ENCODE measurements at places on chromosomes 11 and 22. TPM values are rescaled to one million over a fixed set of nuclear protein-coding genes. Genes with fewer than 3 reads are reported as not detected.

DNA sequence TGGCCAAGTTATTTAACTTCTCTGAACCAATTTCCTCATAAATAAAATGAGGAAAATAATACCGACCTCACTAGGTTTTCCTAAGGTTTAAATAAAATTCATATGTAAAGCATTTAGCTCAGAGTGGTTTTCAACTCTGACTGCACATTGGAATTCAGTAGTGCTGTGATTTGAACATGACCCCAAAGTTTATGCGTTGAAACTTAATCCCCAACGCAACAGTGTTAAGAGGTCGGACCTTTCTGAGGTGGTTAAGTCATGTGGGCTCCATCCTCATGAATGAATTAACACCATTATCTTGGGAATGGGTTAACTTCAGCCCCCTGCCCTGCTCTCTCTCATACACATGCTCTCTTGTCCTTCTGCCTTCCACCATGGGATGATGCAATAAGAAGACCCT, 322.2 kb downstream of the AASDHPPT start:
- no peaks in the 10 kb centered on the region for H3K27me3 ChIP-seq
- H3K36me3 ChIP-seq, result no peaks in the 10 kb centered on the region
- no peak overlapping the region for H3K4me3 ChIP-seq
- no peak for DNase-seq
- no peak overlapping the region for H3K27ac ChIP-seq

DNA sequence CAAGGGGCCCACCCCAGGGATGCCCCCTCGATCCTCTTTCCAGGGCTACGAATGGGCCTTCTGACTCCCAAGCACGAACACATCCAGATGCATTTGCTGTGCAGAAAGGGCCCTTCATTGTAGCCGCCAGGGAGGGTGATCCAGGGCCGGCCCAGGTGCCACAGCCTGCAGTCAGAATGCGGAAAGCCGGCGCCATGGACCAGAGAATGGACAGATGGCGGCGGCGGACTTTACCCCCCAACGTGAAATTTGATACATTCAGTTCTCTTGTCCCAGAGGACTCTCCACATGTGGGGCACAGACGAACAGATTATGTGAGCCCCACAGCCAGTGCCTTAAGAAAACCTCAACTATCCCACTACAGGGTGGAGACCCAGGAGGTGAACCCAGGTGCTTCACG, 87.2 kb downstream of the KIAA1671 start:
- H3K27ac ChIP-seq, result no peak overlapping the region
- H3K4me1 ChIP-seq, result no peaks in the 10 kb centered on the region
- no peaks in the 10 kb centered on the region for H3K36me3 ChIP-seq

SCGB1D4 gene
- not detected for polyA plus RNA-seq

DNA sequence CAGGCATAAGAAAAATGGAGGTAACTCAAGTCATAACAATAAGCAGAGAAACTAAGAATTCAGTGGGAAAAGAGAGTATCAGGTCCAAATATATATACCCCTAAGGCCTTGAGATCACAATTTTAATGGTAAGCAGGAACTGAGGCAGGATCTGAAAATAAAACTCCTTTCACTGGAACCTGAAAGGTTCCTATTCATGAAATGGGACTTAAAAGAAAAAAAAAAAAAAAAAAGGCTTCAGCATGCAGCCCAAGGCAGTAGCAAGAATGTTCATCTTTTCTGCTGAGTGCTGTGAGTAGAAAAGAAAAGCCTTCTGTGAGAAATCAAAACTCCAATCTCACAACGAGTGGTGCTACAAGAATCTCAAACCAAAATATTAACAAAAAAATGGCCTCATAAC, 75.3 kb downstream of the DLG2 start:
- no peak overlapping the region for H3K4me3 ChIP-seq
- H3K4me1 ChIP-seq, result no peaks in the 10 kb centered on the region
- H3K27ac ChIP-seq, result no peak overlapping the region
- no peaks in the 10 kb centered on the region for H3K27me3 ChIP-seq
- no peaks in the 10 kb centered on the region for H3K36me3 ChIP-seq

NAALAD2 gene
- polyA plus RNA-seq, result not detected

DNA sequence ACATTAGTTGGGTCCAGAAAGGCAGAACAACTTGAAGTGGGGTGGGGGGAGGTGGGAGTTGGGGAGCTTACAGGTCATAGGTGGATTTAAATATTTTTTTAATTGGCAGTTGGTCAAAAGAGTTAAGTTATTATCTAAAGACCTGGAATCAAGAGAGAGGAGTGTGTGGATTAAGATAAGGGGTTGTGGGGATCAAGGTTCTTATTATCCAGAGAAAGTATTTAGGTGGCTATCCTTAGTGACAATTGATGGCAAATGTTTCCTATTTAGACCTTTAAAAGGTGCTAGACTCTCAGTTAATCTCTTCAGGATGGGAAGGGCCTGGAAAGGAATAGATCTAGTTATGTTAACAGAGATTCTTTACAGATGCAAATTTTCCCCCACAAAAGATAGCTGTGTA, 120.7 kb upstream of the OR9Q1 start:
- no peaks in the 10 kb centered on the region for H3K4me1 ChIP-seq
- no peak overlapping the region for H3K4me3 ChIP-seq
- no peaks in the 10 kb centered on the region for H3K27me3 ChIP-seq
- no peaks in the 10 kb centered on the region for H3K36me3 ChIP-seq
- no peak for DNase-seq
- H3K27ac ChIP-seq, result no peak overlapping the region

GRCh38 chr11:9017773-9018172, 14.0 kb upstream of the NRIP3 start:
- no peak overlapping the region for H3K4me3 ChIP-seq
- no peaks in the 10 kb centered on the region for H3K4me1 ChIP-seq
- no peaks in the 10 kb centered on the region for H3K36me3 ChIP-seq
- no peak overlapping the region for H3K27ac ChIP-seq
- peaks cover 2% of the 10 kb centered on the region for H3K27me3 ChIP-seq

TMEM41B gene
- 2.3 TPM for polyA plus RNA-seq

JAML gene
- polyA plus RNA-seq, result 1.8 TPM

GRCh38 chr11:45809456-45810395, 4.8 kb downstream of the SLC35C1 start:
- H3K27me3 ChIP-seq, result no peaks in the 10 kb centered on the region
- DNase-seq, result no peak
- H3K36me3 ChIP-seq, result peaks cover 5% of the 10 kb centered on the region
- H3K4me3 ChIP-seq, result no peak overlapping the region

DNA sequence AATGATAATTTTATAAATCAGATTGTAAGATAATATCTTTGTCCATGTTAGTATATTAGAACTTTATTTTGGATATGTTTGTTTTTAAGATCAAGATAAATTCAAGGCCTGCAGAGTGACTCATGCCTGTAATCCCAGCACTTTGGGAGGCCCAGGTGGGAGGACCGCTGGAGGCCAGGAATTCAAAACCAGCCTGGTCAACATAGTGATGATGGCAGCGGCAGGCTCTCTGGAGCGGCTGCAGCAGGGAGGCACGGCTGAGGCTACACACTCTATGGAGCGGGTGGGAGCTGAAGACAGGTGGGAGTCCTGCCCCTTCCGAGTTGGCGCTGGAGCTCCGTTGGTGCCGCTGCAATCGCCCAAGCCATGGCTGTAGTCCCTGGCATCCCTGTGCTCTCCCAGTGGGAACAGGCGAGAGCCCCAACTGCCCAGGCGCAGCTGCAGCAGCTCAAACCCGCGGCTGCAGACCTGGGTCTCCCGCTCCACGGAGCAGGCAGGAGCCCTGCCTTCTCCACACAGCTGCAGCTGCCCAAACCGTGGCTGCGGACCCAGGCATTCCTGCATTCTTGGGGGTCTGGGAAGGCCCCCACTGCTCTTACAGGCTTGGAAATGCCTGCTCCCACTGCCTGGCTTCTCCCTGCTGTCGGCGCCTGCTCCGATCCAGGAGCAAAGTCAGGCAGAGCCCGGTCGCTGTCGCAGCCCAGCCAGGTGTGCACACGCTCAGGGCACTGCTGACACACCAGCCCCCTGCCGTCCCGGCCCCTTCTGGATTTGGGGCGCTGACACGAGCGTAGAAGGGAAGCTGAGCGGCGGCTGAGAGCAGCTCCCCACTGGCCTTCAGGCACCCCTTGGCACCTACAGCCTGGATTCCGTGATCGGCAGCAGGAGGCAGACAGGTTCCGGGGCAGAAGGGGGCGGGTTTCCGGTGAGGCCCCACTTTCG, 16.7 kb downstream of the C11orf54 start:
- H3K27ac ChIP-seq, result no peak overlapping the region
- DNase-seq, result no peak
- no peaks in the 10 kb centered on the region for H3K4me1 ChIP-seq
